Hematopoietic multipotent progenitor cell (in vitro differentiated cells): ENCODE measurements at places on chromosomes 11 and 22. TPM values are rescaled to one million over a fixed set of nuclear protein-coding genes. Genes with fewer than 3 reads are reported as not detected.

GRCh38 chr22:20749453-20749852 lies 24.5 kb upstream of the SERPIND1 start:
- DNase-seq, result no peak

DNA sequence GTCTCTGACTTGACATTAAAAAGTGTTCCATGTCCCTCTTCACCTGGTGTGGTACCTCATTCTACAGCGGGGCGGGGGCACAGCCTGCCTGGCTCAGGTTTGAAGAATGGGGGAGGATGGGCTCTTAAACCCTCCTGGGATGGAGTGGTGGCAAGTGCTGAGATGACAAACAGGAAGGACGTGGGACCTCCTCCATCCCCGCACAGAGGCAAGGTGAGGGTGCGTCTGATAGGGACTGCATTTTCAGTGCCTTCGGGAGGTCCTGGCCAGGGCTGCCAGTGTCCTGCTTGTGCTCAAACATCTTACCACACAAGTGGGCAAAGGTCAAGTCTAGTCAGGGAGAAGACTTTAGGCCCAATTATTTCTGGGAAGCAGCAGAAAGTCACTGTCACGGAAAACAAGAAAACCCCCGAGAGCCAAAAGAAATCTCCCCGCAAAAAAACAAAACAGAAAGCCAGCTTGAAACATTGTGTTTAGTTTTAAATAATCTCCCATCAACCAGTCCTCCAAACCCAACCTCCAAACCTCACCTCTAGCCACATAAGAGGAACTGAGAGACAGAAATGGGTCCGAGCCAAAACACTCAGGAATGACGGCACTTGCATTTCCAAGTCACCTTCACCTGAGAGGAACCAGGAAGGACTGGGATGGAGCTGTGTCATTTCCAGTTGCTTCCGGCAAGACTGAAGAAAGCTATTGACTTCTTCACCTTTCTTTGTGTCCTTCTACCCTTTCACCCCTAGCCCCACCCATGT lies 966.5 kb downstream of the NTM start:
- DNase-seq, result no peak

DNA sequence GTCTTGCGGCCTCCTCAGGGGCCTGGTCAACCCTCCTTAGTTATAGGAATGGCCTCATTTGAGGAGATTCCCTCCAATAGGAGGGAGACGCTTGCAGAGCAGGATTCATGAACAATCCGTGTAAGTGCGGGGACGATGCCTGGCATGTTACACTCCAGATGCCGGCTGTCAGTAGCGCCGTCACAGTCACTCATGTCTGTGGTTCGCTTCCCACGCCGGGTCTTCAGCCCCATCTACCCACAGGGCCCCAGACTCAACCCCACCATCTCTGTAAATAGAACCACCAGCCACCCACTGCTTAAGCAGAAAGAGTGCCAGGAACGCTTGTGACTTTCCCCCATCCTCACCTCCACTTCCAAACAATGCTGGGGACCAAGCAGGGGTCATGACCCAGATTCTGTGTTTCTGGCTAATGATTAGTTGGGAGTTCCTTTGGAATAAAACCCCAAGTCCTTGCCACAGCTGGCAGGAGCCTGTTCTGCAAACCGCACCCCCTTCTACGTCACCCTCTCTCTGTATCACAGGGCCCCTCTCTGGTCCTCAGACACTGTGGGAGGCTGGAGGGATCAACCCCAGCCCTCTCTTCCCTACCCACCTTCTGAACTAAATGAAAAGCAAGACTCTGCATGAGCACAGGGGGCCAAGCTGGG lies 38.8 kb upstream of the TOLLIP start:
- no peak for DNase-seq

GRCh38 chr11:123083623-123084029 lies 21.7 kb upstream of the HSPA8 start:
- DNase-seq, result no peak

GRCh38 chr11:69486773-69487291 lies 5.4 kb downstream of the LINC01488 start:
- no peak for DNase-seq

GRCh38 chr11:8823174-8823742 lies 87.7 kb upstream of the AKIP1 start:
- DNase-seq, result no peak

DNA sequence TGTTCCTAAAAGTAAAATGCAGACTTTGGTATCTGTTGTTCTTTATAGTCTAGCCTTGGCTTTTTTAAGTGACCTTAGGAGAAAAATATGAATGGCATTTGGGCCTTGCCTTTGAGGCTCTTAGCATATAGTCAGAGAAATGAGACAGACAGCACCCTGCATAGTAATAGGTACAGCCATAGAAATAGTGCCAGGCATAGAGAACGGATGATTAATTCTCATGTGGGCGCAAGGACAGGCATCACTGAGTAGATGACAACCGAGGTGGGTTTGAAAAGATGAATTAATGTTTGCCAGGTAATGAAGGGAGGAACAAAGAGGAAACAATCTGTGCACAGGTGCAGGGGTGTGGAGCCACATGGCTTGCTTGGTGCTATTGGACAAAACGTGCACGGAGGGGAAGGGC lies 90.5 kb downstream of the BMAL1 start:
- DNase-seq, result no peak

GRCh38 chr11:59754494-59754858 lies 700 bp upstream of the STX3 start:
- peak; percentile 42 for DNase-seq

GRCh38 chr11:26947379-26947844 lies 46.5 kb upstream of the FIBIN start:
- DNase-seq, result no peak

GRCh38 chr22:47152938-47153337 lies 390.5 kb downstream of the TBC1D22A start:
- no peak for DNase-seq

DNA sequence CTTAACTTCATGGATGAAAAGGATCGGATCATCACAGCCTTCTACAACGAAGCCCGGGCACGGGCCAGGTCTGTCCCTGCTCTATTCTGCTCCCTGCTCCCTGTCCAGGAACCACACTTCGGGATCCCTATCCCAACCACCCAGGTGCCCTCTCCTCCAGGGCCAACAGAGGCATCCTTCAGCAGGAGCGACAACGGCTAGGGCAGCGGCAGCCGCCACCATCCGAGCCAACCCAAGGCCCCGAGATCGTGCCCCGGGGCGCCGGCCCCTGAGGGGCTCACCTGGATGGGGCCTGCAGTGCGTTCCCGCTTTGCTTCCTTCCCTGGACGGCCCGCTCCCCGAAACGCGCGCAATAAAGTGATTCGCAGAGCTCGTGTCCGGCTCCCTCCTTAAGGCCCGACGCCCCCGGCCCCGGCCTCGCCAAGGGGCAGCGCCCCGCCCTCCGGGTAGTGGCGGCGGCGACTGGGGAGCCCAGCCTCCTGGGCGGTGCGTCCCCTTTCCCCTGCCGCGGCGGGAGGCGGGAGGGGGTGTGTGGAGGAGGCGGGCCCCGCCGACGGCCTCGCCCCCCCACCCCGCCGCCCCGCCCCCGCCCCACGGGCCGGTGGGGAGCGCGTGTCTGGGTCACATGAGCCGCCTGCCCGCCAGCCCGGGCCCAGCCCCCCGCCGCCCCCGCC lies at the start of gene VEGFB:
Gene VEGFB, plus strand, starts transcription at position 672 of the 674 bp plus-strand sequence. CDS start 250 bp downstream, outside the sequence.
- peak; percentile 43 for DNase-seq

GRCh38 chr11:74012074-74012809 lies 3.4 kb upstream of the UCP3 start:
- no peak for DNase-seq

GRCh38 chr22:32106930-32107329 lies 52.2 kb downstream of the C22orf42 start:
- no peak for DNase-seq

GRCh38 chr11:43278193-43278956 lies 33.4 kb upstream of the API5 start:
- no peak for DNase-seq

DNA sequence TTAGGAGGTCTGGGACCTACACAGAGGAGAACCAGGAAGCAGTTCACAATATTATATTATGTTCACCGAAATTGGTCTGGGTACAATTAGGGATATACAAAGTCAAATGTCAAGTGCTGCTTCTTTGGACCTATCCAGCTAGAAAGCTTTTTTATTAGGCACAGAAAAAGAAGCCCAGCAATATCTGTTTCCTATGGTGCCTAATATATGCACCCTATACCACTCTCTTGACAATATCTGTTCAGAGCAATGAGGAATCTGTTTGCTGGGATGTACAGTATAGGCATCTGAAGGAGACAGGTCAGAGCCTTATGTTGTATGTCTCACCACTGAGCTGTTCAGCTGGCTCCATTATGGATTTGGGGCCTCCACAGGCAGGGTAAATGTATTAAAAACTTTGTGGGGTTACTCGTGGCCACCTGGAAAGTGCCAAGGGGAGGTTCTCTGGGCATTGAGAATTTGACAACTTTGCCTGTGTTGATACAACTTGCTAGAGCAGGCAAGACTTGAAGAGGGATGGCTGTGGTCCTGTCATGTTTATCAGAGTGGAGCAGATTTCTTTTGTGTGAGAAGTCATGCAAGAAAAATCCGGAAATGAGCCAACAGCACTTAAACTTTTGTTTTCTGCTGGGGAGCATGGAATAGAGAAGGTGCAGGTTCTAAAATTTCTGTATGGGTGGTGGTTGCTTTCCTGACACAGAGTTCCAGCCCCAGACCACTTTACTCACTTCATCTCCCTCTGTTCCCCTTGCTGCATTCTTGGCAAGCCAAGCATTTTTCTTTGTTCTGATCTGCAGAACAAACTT lies 10.1 kb downstream of the STIM1 start:
- peak; percentile 60 for DNase-seq

DNA sequence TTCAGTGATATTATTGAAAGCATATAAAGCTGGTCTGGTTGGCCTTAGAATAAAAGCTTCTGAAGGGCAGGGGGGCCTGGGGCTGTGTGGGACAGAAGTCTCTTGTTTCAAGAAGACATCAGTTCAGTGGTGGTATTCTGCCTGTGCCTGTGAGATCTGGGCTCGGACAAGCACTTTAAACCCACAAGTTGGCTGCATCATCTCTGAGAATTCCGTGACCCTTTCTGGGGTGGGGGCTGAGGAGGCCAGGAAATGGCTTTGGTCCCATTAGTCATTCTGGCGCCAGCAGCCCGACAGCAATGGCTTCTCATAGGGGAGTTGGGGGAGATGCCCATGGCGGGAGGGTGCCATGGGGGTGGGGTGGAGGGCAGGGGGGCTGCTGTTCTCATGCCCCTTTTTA lies 104.1 kb downstream of the PKNOX2 start:
- no peak for DNase-seq

DNA sequence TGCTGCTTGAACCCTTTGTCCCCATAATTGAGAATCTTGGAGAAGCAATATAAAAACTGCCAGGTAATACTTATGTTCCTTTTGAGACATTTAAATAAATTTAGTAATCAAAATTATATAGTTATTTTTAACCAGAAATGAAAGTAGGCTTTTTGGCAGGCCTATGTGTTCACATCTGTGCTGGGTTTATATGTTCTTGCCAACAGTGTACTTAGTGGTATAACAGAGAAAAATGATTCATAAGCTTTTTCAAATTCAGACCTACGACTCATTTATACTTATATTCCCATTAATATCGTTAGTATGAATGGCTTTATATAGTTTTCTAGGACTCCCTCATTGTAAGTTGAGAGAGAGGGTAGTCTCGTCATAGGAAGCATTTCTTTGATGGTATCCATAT lies 79.0 kb downstream of the DDX10 start:
- no peak for DNase-seq

DNA sequence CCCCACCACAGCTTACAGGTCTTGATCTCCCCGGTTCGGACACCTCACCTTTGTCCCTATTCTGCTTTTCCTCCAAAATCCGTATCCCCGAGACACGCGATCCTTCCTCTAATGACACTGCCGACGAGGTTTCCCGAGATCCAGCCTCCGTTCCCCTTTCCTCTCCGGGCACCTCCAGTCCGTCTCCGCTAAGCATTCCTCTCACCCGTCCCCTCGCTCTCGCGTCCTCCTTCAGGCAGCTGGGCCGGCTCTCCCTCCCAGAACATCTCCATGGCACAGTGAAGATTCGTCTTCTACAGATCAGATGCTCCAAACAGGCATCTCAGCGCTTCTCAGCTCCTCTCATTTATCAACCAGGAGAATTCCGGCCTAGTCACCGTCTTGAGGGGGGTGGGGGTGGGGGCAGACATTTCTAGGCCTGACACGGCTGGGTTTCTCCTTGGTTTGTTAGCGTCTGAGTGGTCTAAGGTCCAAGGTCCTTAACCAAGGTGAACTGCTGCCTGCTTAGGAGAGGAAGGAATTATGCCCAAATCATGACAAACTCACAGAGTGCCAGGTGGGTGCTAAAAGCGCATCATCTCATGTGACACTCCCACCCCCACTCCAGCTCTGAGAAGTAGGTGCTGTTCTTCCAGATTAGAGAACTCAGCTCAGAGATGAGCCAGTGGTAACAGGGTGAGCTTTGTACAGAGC lies at the start of gene SPTBN2:
Gene SPTBN2, minus strand, starts transcription at position 524 of the 693 bp plus-strand sequence. CDS start 7,976 bp downstream, outside the sequence.
- DNase-seq, result no peak

- peak; percentile 12 for DNase-seq
These were observed 899 bp upstream of the RAB30 start for GRCh38 chr11:83072350-83073242.

DNA sequence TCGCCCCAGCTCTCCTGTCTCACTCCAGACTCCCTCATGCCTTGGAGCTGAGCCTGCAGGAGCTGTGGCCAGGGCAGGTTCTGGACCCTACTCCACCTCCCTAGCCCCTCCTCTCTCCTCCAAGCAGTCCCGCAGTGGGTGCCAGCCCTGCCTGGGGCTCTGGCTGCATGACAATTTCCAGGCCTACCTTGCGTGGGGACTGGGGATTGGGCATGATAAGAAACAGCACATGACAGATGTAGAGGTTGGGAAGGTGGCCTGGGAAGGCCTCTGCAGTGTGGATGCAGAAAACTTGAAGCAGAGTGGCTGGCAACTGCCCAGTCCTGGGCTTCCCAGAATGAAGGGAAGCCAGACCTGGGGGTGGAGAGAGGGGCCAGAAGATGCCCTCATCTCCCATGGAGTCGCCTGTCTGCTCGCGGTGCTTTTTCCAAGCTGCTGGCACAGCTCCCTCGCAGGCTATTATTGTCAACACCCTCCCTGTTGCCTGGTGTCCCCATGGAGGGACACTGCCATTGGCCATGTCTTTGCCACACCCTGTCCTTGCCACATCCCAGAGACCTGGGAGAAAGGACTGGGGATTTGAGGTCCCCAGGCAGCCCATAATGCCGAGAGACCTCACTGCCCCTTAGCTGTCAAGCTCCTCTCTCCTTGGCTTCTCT lies 48.9 kb upstream of the CDON start:
- no peak for DNase-seq

- DNase-seq, result no peak
These were observed 13.1 kb upstream of the MS4A6A start for GRCh38 chr11:60195923-60196368.

C22orf15 gene
- total RNA-seq, result 1.6 TPM

CCDC87 gene
- total RNA-seq, result 0.27 TPM

PRR5L gene
- total RNA-seq, result 52.5 TPM

MN1 gene
- 14.8 TPM for total RNA-seq

P2RY6 gene
- total RNA-seq, result 0.27 TPM

CD248 gene
- total RNA-seq, result 1.1 TPM

NTM gene
- total RNA-seq, result not detected
